ENCODE measurements at places on chromosomes 6 and 20.

DNA sequence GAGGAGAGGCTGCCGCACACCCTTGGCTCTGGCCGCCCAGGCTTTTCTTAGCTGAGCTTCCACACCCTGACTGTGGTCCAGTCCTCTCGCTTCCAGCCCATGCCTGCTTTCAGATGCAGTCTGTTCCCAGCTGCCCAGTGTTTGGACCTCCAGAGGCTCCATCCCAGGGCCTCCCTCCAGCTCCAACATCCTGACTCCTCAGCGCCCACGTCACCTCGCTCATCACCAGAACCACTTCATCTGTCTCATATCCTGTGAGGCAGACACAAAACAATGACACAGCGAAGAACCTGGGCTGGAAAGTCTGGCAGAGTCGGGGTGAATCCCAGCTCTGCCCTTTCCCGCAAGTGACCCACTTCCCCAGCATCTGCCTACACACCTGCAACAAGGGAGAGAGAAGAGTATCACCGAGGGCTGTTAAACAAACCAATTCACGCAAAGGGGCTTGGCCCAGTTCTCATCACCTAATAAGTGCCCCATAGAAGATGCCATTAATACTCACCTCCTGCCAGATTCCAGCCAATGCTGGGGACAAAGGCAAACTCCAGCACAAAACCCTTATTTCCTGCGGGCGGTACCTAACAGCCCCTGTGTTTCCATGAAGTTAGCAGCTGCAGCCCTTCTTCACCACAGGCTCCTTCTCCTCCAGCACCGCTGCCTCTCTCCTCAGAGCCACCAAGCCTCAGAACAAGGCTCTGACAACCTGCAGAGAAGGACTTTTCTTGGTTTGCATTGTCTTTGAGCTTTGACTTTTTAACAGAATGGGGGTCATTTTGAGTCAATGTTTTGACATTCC is 133.4 kb upstream of the CDH4 start:
- DNase-seq, result no peak

- no peak for DNase-seq
Measured at GRCh38 chr6:125994670-125995488, 8.5 kb downstream of the TRMT11 start.

- no peak for DNase-seq
Measured at GRCh38 chr6:39389484-39389767, 66.9 kb upstream of the KCNK16 start.

DNA sequence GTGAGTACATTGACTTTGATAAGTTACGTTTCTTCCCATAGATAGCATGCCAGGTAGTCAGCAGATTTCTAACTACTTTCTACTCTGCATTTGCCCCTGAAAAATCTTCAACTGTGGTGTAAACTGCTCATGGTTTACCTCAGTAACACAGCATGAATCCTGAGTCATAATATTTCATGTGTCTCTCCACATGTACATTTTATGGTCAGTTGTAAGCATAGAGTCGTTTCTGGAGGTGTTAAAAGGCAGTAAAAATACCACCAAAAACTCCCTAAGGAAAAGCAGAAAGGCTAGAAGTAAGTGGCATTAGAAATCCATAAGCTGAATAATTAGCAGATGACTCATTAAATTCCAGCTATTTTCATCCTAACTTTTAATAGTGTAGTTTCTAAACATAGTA is 4.1 kb upstream of the GPR63 start:
- DNase-seq, result no peak

GRCh38 chr6:157825243-157825904 is 2.3 kb downstream of the SNX9 start:
- DNase-seq, result no peak

DNA sequence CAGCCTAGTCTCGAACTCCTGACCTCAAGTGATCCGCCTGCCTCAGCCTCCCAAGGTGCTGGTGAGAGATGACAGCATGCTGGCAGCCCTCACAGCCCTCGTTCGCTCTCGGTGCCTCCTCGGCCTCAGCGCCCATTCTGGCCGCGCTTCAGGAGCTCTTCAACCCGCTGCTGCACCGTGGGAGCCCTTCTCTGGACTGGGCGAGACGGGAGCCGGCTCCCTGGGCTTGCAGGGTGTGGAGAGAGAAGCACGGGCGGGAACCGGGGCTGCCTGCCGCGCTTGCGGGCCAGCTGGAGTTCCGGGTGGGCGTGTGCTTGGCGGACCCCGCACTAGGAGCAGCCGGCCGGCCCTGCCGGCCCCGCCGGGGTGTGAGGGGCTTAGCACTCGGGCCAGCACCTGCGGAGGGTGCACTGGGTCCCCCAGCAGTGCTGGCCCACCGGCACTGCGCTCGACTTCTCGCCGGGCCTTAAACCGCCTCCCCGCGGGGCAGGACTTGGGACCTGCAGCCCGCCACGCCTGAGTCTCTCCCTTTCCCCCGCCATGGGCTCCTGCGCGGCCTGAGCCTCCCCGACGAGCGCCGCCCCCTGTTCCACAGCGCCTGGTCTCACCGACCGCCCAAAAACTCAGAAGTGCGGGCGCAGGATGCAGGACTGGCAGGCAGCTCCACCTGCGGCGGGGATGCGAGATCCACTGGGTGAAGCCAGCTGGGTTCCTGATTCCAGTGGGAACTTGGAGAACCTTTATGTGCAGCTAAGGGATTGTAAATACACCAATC is 31.5 kb upstream of the RANBP9 start:
- no peak for DNase-seq

DNA sequence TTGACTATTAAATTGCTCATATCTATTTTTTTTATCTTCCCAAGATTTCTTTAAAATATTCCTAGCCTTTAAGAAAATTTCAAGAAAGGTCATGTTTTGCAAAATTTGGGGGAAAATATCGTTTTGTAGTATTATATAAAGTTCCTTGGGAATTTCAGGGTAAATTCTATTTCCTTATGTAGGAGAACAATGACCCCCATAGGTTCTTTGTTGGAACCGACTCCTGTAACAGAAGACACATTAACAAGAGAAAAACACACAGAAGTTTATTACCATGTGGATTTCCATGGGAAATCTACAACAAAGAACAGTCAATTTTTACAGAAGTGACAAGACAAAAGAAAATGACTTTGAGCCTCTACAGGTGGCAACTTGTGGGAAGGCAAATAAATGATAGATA is 68.1 kb downstream of the ADGB start:
- DNase-seq, result no peak

Measured in C1 segment of cervical spinal cord (tissue), 14 donors.